Central memory CD4-positive, alpha-beta T cell (primary cell): ENCODE measurements at places on chromosomes 1 and 21.

GRCh38 chr1:107228704-107229371 lies 88.0 kb downstream of the NTNG1 start:
- DNase-seq, result no peak

DNA sequence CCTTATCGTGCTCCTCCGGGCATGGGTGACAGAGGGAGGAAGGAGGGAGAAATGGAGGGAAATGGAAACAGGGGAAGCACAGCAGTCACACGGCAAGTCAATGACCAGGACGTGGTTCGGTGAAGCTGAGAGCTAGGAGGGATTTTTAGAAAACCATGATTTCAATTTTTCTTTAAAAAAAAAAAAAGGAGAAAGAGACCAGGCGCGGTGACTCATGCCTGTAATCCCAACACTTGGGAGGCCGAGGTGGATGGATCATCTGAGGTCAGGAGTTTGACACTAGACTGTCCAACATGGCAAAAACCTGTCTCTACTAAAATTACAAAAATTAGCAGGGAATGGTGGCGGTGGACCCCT lies 776 bp upstream of the TNFRSF9 start:
- DNase-seq, result no peak

- DNase-seq, result no peak
These were observed 11.5 kb upstream of the AGT start for GRCh38 chr1:230725256-230726012.

- no peak for DNase-seq
These were observed 38.6 kb downstream of the CYYR1 start for GRCh38 chr21:26534517-26534916.

DNA sequence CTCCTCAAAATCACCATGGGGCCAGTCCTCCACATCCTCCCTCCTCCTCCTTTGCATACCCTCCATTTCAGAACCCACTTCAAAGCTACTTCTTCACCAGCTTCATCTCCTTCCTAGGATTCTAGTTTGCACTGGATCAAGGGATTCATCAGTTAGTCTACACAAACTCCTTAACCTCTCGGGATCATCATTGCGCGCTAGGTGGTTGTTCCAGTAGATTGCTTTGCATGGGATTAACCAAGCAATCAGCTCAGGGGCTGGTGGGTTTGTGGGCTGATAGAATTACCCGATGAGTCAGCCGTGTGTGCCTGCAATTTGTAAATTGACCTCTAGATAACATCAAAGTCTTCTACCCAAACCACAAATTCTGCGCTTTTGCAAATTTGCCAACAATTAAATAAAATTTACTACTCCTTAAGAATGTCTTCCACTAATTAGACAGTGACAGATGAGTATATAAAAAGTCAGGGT lies 7.7 kb downstream of the KANK4 start:
- DNase-seq, result no peak

GRCh38 chr1:248834343-248834940 lies 3.6 kb upstream of the ZNF672 start:
- DNase-seq, result no peak

- no peak for DNase-seq
These were observed 19.3 kb downstream of the F3 start for GRCh38 chr1:94522304-94522703.

DNA sequence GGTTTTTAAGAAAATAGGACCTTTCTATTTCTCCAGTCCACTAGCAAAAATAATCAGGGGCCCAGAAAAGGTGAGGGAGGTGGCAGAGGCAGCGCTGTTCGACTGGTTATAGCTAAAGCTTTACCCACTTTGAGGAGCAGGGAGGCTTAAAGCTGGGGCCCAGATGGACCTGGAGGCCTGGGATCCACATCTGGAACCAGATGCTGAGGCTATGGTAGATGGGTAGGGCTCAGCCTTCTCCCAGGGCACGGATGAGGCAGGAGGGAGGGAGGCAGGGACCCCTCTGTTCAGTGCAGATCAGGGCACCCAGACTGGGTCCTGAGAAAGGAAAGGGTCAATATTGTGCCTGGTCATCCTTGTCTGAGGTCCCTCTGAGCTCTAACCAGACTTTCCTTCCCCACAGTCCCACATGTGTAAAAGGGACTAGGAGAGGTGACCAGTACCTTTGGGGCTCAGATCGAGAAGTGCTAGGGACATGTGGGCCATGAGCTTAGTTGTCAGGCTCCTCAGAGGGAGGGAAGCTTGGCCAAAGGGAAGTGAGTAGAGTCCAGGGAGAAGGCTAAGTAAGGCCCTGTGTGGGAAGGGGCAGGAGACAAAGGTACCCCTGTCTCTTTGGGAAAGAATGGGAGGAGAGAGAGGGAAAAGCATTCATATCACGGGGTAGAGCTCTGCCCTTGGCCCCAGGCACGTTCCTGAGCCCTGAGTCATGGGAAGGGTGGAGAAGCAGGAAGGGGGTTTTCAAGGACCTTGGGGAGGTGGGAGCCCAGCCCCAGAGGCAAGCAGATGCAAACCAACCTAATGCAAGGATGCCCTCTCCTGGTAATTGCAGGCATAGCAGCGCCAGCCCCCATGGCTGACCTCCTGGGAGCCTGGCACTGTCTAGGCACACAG lies 15.4 kb downstream of the LMNA start:
- peak; percentile 68 for DNase-seq

DNA sequence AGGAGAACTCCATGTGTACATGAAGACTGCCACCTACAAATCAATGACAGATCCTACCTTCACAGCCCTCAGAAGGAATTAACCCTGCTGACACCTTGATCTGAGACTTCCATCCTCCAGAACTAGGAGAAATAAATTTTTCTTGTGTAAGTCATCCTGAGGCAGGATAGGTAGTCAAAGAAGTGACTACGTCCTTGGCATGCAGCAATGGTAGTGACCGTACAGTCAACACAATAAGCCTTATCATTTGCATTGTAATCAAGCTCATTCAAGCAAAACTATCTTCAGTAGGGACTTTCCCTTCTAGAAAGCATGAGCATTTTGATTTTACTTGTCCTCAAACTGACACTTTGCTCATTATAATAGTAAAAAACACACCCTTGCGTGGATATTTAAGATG lies 64.0 kb upstream of the KCNK1 start:
- DNase-seq, result no peak

DNA sequence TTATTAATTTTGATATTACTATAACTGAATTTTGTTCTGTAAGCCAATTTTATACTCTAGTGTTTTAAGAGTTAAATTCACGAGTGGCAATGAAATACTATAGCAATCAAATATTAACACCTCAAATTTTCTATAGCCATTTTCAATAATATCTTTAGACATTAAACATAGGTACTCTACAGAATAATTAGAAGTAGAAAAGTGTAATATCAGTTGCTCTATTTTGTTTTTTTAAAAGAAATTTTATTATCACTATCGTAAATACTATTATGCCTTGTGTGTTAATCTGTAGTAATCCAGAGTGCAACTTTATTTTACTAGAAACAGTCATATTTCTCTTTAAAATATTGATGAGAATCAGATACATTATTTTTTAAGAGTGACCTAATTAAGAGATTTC lies 691.2 kb downstream of the USP25 start:
- DNase-seq, result no peak

- DNase-seq, result no peak
These were observed 90.2 kb downstream of the TGFBR3 start for GRCh38 chr1:91795591-91796389.

DNA sequence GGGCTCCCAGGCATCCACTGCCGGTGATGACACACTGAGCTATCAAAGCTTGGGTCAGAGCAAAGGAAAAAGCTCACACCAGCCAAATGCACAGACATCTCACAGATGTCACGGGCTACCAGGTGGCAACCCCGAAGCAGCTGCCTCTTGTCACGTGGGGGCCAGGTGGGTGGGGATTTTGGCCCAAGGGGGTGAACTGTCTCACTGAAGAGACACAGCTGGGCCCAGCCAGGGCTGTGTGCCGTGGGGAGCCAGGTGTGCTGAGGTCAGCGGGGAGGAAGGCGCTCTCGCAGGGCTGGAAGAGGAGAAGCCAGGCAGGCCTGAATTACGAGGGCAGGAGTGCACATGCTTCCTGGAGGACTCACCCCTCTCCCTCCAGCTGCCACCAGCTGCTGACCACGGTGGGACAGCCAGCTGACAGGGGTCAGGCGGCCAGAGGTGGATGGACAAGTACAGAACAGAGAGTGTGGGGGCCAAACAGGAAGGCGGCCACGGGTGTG lies 32.4 kb downstream of the KCNN3 start:
- no peak for DNase-seq

DNA sequence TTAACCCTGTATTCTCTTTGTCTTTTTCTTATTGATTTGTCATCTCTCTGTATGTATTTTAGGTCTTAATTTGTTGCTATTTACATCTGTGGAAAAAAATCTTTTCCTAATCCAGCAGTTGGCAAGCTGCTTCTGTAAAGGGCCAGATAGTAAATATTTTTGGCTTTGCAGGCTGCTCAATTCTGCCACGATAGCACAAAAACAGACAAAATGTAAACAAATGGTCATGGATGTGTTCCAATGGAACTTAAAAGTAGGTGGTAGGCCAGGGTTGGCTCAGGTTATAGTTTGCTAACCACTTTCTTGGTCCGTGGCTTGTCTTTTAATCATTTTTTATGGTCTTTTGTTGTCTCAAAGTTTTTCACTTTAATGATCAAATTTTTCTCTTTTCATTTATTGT lies 371.8 kb downstream of the HHAT start:
- DNase-seq, result no peak

- no peak for DNase-seq
These were observed 31.4 kb upstream of the COL6A1 start for GRCh38 chr21:45949928-45950739.

DNA sequence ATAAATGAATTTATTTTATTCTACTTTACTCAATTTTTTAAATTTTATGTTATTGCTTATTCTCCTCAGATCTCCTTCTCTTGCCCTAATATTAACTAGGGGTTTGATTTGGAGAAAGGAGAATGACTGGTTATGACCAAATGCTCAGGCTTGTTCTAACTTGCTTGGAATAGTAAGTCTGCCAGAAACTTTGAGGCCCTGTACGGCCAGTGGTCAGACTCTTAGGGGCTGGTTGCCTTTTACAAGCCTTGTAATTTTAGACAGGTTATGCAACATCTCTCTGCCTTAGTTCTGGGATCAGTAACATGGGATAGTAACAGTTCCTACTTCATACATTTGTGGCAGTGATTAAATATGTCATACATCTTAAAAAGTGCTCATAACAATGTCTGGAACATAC lies 279.5 kb downstream of the DUSP10 start:
- DNase-seq, result no peak

DNA sequence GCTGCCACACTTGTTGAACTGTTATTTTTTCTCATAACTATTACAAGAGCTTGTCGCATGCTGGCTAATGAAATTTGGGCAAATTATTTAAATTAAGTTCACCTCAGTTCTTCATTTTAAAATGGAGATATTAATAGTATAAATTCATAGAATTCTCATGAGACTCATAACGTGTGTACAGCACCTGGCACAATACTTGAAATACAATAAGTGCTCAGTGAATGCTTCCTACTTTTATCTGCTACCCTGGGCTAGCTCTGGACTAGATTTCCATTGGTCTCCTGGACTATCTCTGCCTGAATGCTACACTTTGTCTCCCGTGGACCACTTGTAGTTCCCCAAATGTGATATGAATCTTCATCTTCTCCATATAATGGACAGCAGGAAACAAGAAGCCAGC lies 919 bp downstream of the SLAMF6 start:
- no peak for DNase-seq

DNA sequence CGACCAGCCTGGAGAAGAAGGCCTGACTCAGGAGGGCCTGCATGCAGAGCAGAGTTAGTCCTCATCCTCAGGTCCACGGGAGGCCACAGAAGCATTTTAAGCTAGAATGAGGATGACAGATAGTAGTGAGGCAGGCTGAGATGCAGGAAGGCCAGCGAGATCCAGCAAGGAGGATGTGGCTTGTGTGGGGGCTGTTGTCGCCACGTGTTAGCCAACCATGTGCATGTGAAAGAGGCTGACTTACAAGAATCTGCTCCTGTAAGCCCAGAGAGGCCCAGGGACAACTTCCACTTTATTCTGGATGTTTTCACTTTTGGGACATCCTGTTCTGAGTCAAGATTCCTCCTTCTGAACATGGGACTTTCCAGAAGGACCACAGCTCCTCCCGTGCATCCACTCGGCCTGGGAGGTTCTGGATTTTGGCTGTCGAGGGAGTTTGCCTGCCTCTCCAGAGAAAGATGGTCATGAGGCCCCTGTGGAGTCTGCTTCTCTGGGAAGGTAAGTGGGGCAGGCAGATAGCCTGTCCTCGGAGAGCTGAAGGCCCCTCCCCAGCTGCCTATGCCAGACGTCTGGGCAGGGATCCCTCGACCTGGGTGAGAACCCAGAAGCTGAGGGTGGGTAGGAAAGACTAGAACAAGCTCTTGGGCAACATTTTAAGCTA lies at the start of gene SLAMF8:
TSS of gene SLAMF8 (plus strand) at position 433 of the 661 bp plus-strand sequence. CDS start at position 459, 26 bp downstream.
- DNase-seq, result peak; percentile 32

GRCh38 chr1:119729044-119729443 lies 17.3 kb downstream of the PHGDH start:
- no peak for DNase-seq

DNA sequence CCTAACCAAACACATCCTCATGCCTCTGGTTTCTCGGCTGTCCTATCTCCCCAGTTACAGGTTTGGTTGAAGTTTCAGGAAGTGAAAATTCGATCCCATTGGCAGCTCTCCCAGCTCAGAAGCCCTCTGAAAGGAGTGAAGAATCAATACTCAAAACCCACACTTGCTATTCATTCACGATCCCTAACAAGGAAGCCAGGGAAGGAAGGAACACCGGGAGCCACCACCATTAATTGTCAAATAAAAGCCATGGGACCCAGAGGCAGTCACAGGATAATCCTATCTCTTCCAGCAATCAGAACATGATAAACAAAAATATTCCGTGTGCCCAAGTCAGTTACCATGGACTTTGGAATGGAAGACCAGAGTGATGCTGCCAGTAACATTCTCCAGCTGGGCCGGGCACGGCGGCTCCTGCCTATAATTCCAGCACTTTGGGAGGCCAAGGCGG lies 7.0 kb downstream of the TMPRSS2 start:
- no peak for DNase-seq

GRCh38 chr1:65084066-65084465 lies 63.9 kb upstream of the AK4 start:
- DNase-seq, result no peak

DNA sequence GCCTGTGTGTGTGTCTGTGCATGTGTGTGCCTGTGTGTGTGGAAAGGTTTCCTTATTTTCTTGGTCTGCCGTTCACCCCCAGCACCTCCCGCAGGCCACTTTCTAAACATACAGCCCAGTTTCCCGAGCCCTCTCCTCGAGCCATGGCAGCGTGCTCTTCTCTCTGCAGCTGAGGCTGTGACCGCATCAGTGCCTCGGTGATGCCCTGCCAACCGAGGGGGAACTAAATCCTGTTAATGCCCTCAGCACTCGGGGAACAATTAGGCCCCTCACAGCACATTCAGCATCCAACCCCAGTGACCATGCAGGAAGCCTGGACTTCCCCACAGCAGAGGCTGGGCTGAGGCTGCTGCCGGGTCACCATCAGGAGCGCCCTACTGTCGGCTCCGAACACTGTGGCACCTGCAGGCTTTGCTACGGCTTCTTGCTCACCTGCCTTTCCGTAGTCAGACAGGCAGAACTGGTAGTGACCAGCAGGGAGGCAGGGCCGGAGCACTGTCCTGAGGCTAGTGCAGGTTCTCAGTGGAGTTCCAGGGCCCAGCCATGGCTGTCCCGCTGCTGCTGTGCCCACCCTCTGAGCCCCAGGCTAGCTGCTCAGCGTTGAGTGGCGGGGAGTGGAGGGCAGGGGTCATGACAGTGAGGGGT lies 8.1 kb downstream of the GPR137B start:
- no peak for DNase-seq

GRCh38 chr1:45327644-45328515 lies 1.2 kb downstream of the HPDL start:
- no peak for DNase-seq
